ENCODE measurements at places on chromosomes 5 and 9.
A peak's percentile ranks its signal among the peaks of the same experiment; 100 is the strongest.

- H3K36me3 ChIP-seq, result peaks cover 55% of the 10 kb centered on the region
- no peak overlapping the region for H3K27ac ChIP-seq
- no peaks in the 10 kb centered on the region for H3K27me3 ChIP-seq
- H3K4me1 ChIP-seq, result peaks cover 21% of the 10 kb centered on the region
Observed at GRCh38 chr9:6902423-6902822, 144.7 kb downstream of the KDM4C start.

DNA sequence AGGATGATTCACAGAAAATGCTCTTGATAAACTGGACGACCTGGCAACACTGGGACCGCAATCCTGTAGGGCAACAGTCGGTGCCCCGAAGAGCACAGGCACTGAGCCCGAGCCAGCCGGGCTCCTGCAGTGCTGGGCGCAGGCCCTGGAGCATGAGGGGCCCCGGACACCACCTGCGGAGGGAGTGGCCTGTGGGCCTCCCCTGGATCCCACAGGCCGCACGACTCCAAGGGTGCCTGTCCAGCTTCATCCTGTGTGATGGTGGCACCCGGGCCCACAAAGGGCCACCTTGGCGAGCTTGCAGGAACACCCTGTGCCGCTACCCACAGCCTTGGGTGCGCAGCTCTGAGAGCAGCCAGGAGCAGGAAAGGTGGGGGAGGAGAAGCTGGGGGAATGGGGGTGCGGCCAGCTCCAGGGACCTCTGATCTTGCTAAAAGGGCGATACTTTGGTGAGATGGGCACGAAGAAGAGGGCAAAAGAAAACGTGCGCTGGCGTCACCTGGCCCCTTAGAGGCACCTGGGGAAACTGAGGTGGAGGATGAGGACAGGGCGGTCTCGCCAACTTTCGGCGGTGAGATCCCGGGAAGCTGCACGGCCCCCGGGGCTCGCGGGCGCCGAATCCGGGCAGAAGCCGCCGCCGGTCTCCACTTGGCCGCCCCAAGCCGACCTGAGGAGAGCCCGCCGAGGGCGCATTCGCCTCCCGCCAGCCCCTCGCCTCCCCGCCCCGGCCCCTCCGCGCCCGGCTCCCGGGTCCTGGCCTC, 722 bp downstream of the TBC1D9B start:
- peak overlapping the region; percentile 91 for H3K27ac ChIP-seq
- H3K4me3 ChIP-seq, result peak overlapping the region; percentile 87
- H3K27me3 ChIP-seq, result no peaks in the 10 kb centered on the region
- no peaks in the 10 kb centered on the region for H3K36me3 ChIP-seq
- DNase-seq, result peak; percentile 18

DNA sequence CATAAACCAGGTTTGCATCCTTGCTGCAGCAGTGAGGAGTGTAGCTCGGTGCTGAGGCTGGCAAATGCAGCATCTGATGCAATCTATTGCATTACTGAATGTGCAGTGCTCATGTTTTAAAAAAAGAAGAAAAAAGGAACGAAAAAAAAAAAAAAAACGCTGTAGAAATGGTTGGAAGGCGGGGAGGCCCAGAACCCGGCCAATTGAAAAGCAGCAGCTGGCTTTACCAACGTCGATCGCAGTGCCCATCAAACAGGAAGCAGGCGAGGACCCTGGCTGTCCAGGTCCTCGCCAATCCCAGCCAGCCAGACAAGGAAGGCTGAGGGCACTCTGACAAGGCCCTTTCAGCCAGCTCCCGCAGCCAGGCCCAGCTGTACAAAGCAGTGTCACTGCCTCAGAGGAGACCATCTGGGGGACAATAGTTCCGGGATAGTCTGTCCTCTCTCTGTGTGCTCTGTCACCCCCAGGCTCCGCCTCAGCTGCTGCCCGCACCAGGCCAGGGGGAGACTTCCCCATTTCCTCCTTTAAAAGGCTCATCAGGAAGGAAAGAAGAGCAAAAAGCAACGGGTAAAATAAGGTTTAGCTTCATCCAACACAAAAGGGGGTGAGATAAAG, 21.8 kb upstream of the CPEB4 start:
- peaks cover 5% of the 10 kb centered on the region for H3K4me1 ChIP-seq
- H3K4me3 ChIP-seq, result no peak overlapping the region
- H3K36me3 ChIP-seq, result peaks cover 4% of the 10 kb centered on the region
- H3K27me3 ChIP-seq, result peaks cover 10% of the 10 kb centered on the region
- DNase-seq, result no peak

DNA sequence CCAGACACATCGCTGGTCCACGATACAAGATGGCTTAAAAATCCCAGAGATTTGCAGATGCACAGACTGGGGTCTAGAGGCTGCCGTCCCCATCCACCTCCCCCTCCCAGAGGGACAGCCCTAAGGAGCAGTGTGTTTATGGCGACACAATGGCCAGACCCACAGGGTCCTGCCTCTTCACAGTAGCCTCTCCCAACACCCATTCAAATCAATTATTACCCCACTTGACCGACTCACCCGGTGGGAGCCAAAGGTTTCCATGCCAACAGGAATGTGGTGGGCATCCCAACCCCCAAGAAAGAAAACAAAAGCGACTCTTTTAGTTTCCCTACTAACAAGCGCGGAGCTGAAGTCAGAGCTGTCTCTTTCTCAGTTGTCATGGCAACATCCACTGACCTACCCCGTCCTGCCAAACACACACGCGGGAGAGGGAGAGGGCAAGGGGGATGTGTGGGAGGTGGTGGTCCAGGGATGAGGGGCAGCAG, 209.0 kb downstream of the TTLL11 start:
- no peak overlapping the region for H3K27ac ChIP-seq
- no peak overlapping the region for H3K4me3 ChIP-seq
- no peaks in the 10 kb centered on the region for H3K27me3 ChIP-seq
- no peaks in the 10 kb centered on the region for H3K4me1 ChIP-seq
- no peak for DNase-seq
- H3K36me3 ChIP-seq, result no peaks in the 10 kb centered on the region

- DNase-seq, result no peak
- peaks cover 7% of the 10 kb centered on the region for H3K36me3 ChIP-seq
- H3K4me3 ChIP-seq, result no peak overlapping the region
- H3K27ac ChIP-seq, result no peak overlapping the region
Observed at GRCh38 chr9:88799541-88800328, 191.5 kb upstream of the S1PR3 start.

DNA sequence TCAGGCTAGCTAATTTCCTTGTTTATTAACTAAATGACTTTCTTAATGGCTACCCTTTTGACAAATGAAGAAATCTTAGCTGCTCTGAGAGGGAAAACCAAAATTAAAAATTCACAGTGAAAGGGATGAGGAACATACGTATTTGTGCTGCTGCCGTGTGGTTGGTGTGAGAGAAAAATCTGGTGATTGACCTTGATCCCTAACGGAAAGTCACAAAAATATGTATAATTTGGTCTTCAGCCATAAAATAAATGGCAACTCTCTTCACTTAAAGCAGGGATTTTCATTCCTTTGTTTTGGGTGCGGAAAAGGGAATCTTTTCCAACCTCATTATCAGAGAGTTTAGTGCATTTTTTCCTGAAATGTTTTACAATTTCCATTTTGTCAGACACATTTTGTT, 40.4 kb downstream of the PAM start:
- H3K27me3 ChIP-seq, result no peaks in the 10 kb centered on the region
- H3K4me1 ChIP-seq, result peaks cover 3% of the 10 kb centered on the region
- H3K36me3 ChIP-seq, result peaks cover 2% of the 10 kb centered on the region
- H3K4me3 ChIP-seq, result no peak overlapping the region

GRCh38 chr5:106894964-106895363, 775.8 kb downstream of the EFNA5 start:
- H3K27ac ChIP-seq, result no peak overlapping the region
- no peaks in the 10 kb centered on the region for H3K4me1 ChIP-seq
- no peak for DNase-seq
- H3K27me3 ChIP-seq, result no peaks in the 10 kb centered on the region
- no peaks in the 10 kb centered on the region for H3K36me3 ChIP-seq

DNA sequence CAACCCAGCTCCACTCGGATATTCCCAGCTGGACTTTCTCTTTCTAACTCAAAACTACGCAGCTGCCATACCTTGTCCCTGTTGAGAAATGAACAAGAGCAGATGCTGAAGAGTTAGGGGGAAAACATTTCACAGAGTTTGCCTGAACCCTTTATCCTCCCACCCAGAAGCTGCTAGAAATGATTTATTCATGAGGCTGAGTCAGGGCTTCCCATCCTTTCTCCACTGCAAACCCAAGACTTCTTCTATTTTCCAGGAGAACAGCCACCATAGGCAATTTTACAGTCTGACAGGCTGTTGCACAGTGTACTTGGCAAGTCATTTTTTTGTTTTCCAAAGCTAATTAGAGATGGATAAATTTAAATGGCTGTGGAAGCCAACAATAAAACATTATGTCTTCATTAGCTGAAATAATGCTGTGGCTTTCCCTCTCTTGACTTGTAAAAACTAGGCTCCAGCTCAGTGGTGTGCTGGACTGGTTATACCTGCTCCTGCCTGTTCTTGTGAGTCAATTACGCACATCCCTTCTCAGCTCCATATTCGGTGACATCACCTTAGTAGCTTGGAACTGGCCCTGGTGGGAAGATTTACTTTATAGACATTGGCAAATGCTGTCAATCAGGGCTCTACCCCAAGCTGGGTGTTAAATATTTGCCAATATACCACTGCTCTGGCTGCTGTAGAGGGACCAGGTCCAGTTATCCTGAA, 71.9 kb downstream of the KIF4B start:
- no peaks in the 10 kb centered on the region for H3K36me3 ChIP-seq
- H3K4me1 ChIP-seq, result no peaks in the 10 kb centered on the region
- H3K27ac ChIP-seq, result no peak overlapping the region
- H3K27me3 ChIP-seq, result peaks cover 3% of the 10 kb centered on the region
- DNase-seq, result no peak

GRCh38 chr5:123125962-123126732, 37.1 kb downstream of the PRDM6 start:
- no peaks in the 10 kb centered on the region for H3K36me3 ChIP-seq
- no peak overlapping the region for H3K27ac ChIP-seq
- no peaks in the 10 kb centered on the region for H3K4me1 ChIP-seq
- peaks cover 20% of the 10 kb centered on the region for H3K27me3 ChIP-seq
- DNase-seq, result no peak
- no peak overlapping the region for H3K4me3 ChIP-seq

GRCh38 chr9:137009217-137009616, 12.8 kb upstream of the CLIC3 start:
- no peak overlapping the region for H3K27ac ChIP-seq
- no peak for DNase-seq
- H3K4me3 ChIP-seq, result no peak overlapping the region
- H3K27me3 ChIP-seq, result no peaks in the 10 kb centered on the region
- no peaks in the 10 kb centered on the region for H3K36me3 ChIP-seq

DNA sequence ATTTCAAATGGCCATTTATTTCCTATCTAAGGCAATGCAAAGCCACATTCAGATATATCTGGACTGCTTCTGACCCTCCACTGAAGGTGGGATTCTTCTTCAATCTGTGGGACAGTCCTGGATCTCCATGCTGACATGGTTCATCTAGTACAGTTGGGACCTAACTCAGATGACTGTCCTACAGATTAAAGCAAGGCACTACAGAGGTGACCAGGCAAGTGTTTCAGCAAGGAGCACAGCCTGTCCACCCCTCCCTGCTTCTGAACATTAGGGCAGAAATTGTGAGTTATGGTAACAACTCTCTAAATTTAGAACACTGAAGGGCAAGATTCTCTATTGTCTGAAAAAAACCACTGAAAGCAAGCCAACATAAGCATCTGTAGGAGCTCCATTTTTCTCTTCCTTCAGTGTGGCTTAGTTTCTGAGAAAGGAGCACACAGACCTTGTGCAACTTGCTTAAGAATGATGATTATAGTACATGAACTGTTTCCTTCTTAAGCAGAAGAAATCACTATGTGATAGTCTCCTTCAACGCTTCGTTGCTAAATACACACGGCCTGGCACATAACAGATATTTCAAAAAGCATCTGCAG, 62.9 kb upstream of the BARX1 start:
- no peak overlapping the region for H3K4me3 ChIP-seq
- no peaks in the 10 kb centered on the region for H3K27me3 ChIP-seq
- H3K27ac ChIP-seq, result no peak overlapping the region
- peaks cover 2% of the 10 kb centered on the region for H3K4me1 ChIP-seq
- H3K36me3 ChIP-seq, result no peaks in the 10 kb centered on the region

- no peak overlapping the region for H3K27ac ChIP-seq
- H3K27me3 ChIP-seq, result no peaks in the 10 kb centered on the region
- no peak overlapping the region for H3K4me3 ChIP-seq
- peaks cover 3% of the 10 kb centered on the region for H3K4me1 ChIP-seq
Observed at GRCh38 chr9:130789747-130790672, 45.0 kb upstream of the ABL1 start.

DNA sequence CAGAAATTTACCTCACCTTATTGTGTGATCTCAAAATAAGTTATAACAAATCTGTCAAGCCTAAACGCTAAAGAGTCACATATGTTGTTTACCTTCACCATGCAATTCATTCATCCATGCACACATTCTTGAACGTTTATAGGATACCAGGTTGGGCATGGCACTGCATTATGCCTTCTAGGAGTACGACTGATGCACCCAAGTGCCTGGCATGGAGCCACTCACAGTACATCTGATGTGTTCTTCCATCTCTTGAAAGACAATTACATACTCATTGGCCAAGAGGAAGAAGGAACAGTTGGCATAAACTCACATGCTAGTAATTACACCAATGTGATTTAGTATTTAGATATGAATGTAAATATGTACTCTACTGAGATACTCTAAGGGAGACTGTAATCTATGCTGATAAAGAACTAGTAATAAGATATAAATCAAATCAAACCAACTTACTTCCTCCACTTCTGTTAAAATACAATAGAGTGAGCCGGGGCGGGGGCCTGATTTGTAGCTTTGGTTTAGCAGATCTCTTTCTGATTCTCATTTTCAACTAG, 90.7 kb downstream of the LPAR1 start:
- H3K27ac ChIP-seq, result no peak overlapping the region
- H3K36me3 ChIP-seq, result no peaks in the 10 kb centered on the region
- no peak overlapping the region for H3K4me3 ChIP-seq
- H3K27me3 ChIP-seq, result no peaks in the 10 kb centered on the region
- H3K4me1 ChIP-seq, result no peaks in the 10 kb centered on the region

GRCh38 chr9:105507096-105507790, 50.7 kb upstream of the FKTN start:
- H3K27me3 ChIP-seq, result no peaks in the 10 kb centered on the region
- no peaks in the 10 kb centered on the region for H3K36me3 ChIP-seq
- no peak for DNase-seq
- H3K27ac ChIP-seq, result no peak overlapping the region
- no peaks in the 10 kb centered on the region for H3K4me1 ChIP-seq

GRCh38 chr5:160466889-160467554, 45.4 kb downstream of the PTTG1 start:
- H3K27me3 ChIP-seq, result no peaks in the 10 kb centered on the region
- H3K4me1 ChIP-seq, result peaks cover 63% of the 10 kb centered on the region
- H3K27ac ChIP-seq, result peak overlapping the region; percentile 85
- DNase-seq, result no peak
- H3K36me3 ChIP-seq, result no peaks in the 10 kb centered on the region
- H3K4me3 ChIP-seq, result peak overlapping the region; percentile 85
